ENCODE measurements at places on chromosomes 1 and 21.
A peak's percentile ranks its signal among the peaks of the same experiment; 100 is the strongest.

GRCh38 chr1:156789621-156790318 lies 22.4 kb downstream of the PRCC start:
- DNase-seq = no peak

DNA sequence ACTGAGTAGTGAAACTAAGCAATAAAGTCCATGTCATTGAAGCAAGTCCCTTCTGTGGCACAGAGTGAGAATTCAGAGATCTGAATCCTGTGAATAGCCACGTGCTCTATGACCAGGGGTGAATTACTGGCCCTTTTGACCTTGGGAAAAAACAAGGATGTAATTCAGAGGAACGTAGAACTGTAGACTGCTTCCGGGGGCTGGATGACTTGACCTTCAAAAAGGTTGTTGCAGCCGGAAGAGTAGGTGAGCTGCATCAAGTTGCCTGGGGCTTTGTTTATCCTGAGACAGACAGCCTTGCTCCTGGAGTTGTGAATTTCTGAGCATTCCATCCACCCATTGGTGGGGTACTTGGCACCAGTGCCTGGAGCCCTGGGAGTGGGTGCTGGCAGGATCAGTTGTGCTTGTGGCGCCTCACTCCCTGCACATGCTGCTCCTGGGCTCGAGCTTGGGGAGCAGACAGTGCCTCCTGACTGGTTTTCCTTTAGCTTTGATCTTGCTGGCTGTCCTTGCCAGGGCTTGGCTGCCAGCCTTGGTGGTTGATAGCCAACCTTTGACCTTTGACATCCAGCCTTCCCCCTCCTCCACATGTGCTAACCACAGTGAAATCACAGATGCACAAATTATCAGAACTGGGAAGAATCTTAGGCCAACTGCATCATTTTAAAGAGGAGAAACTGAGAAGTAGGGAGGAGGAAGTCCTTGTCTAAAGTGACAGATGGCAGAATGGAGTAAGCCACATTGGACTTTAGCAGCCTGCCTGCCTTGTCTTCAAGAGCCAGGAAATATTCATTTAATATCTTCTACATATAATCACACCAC lies 16.2 kb upstream of the MYOG start:
- no peak for DNase-seq

DNA sequence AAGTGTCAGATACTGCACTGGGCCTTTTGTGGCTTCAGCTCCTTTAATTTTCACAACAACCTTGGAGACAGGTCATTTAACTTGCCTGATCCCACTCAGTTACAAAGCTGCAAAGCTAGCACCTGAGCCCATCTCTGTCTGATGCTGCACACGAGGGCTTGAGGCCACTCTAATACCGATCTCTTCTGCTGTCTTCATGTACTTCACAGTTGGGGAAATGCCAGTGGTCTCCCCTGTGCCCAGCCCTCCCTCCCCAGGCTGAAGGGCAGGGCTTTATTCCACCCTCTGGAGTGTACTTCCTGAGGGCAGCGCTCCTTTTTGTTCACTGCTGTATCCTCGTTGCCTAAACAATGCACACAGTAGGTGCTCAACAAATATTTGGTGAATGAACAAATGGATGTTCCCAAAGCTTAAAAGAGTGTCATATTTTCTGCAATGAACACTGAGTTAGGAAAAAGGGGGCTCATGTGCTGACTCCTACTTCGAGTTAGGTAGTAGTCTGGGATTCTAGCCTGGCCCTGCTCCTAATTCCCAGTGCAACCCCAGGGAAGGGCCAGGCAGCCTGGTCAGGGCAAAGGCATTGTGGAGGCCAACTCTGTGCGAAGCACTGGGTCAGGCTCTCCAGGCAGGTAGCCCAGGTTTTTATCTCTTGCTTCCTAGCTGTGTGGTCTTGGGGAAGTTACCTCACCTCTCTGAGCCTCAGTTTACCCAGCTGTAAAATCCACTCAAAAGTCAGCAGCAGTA lies 1.1 kb downstream of the TMCO4 start:
- no peak for DNase-seq

GRCh38 chr1:74388855-74389254 lies 123.6 kb downstream of the LRRC53 start:
- DNase-seq = no peak

DNA sequence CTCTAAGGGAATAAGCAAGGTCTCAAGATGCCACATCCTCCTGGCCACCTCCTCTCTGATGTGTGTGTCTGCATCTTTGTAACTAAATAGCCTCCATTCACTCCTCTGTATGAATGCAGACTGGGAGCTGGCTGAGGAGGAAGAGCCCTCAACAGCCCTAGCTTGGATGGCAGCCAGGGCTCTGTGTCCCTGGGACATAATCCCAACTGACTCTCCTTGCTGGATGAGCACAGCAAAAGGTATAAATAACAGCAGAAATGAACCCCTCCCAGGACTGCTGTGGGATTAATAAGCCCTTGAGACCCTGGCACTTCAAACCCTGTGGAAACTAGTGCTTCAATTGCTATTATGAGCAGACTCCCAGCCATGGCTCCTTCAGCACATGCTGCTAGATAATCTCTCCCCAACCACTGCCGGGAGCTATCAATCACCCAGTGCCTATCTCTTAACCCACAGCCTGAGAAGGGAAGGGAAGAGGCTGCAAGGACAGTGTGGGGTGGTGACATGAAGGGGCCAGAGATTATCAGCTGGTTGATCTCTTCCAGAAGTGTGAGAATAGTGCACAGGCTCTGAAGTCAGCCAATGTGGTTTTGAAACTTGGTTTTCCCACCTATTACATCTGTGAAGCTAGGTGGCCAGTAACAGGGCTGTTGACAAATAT lies 152.2 kb downstream of the TNR start:
- no peak for DNase-seq

- DNase-seq = no peak
Measured at GRCh38 chr1:210565306-210565705, 236.6 kb downstream of the HHAT start.

GRCh38 chr1:166950156-166950555 lies 25.2 kb downstream of the ILDR2 start:
- no peak for DNase-seq

DNA sequence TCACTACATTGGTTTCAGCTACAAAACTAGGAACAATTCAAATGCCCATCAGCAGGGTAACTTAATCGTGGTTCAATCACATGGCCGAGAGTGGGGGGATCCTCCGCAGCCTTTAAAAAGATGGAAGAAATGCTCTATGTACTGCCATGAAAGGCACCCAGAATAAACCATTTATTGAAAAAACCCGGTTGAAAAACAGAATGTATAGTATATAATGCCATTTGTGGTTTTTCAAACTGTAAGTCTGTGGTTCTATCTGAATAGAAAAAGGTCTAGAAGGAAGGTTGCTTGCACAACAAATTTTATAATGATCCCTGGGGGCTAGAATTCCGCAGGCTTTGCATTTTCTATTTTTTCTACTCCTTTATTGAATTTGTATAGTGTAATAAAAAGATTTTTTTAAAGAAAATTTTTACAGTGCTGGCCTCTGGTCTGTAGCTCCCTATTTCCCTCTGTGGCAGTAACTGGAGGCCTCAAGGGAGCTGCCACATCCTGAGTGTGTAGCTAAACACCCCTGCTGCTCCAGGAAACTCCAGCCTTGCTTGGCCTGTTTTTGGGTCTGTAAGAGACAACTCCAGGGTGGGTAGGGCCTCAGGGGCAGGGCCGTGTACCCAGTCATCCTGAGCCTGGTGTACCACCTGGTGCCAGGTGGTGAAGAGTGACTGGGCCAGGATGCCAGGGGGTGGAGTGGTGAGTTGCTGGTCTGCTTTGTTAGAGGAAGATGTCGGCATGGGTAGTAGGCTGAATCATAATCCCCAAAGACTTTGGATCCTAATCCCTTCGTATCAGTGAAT lies 51.5 kb upstream of the EPS8L3 start:
- DNase-seq = no peak

- DNase-seq = peak; percentile 41
Measured at GRCh38 chr1:226863446-226863845, 7.0 kb upstream of the PSEN2 start.

DNA sequence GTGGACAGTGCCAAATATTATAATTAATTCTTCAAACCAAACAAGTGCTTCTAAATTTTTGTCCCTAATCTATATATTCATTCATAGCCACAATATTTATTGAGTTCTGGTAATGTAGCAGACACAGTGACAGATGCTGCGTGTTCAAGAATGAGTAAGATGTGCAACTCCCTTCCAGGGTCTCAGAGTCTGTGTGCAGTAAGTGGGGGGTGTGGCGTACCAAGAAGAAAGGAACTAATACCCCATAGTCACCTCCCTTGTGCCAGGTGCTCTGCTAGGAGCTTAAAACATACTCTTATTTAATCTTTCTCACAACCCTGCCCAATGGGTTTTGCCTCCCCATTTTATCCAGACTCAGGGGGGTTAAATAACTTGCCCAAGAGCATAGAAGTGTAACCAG lies 358.7 kb downstream of the BARHL2 start:
- no peak for DNase-seq

GRCh38 chr1:53807916-53808315 lies 30.2 kb downstream of the NDC1 start:
- DNase-seq = no peak

- DNase-seq = no peak
Measured at GRCh38 chr1:246394121-246394520, 113.0 kb downstream of the SMYD3 start.

DNA sequence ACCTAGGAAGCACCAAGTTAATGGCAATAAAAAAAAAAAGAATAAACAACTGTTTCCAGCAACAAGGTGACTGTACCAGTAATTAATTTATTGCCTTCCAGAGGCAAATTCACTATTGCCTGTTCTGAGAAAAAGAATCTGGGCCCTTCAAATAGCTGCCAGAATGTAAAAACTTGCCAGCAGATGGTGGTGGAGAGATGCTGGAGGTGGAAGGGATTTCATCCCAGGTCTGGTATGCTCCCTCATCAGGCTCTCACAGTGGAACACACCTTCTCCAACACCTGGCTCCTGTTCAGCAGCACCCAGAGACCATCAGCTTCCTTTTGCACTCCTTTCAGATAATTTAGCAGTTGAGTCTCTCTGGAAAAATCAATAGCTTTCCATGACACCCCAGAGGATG lies 792.9 kb upstream of the ADAMTS5 start:
- DNase-seq = no peak

- DNase-seq = no peak
Measured at GRCh38 chr1:93988634-93989350, 79.6 kb upstream of the GCLM start.

- no peak for DNase-seq
Measured at GRCh38 chr1:219239518-219239917, 65.8 kb downstream of the LYPLAL1 start.

- DNase-seq = no peak
Measured at GRCh38 chr1:9399510-9400424, 107.1 kb downstream of the SPSB1 start.

DNA sequence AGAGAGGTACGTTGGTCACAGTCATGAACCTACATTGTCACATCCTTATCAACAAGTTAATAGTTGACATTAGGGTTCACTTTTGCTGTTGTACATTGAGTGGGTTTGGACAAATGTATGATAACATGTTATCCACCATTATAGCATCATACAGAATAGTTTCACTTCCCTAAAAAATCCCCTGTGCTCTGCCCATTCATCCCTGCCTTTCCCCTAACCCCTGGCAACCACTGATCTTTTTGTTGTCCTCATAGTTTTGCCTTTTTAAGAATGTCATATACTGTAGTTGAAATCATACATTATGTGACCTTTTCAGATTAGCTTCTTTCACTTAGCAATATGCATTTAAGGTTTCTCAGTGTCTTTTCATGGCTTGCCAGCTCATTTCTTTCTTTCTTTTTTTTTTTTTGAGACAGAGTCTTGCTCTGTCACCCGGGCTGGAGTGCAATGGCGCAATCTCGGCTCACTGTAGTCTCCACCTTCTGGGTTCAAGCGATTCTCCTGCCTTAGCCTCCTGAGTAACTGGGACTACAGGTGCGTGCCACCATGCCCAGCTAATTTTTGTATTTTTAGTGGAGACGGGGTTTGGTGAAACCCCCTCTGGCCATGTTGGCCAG lies 50.6 kb downstream of the UCK2 start:
- no peak for DNase-seq

GRCh38 chr1:78678324-78678723 lies 28.7 kb downstream of the IFI44 start:
- DNase-seq = no peak

GRCh38 chr1:201791779-201792173 lies 37.2 kb upstream of the IPO9 start:
- DNase-seq = no peak

DNA sequence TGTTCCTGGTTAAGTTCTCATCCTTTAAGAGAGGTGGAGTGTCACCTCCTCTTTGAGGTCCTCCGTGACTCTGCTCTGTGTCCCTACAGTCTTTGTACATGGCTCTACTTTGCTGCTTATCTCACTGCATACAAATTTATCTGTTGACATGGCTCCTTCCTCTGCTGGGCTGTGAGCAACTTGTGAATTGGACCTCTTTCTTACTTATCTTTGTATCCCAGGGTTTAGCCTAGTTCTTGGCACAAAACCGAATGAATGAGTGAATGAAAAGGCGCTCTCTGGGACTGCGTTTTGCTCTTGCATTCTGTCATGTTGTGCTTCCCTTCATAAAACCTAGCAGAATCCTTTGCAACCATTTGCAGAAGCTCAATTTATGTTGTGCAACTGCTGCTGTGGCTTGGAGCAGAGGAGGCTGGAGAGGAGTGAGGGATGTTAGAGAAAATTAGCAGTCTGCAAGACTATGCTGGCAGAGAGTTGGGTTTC lies 12.4 kb downstream of the SLC26A9 start:
- DNase-seq = no peak

GRCh38 chr1:228109962-228110488 lies 926 bp upstream of the MRPL55 start:
- DNase-seq = no peak

- no peak for DNase-seq
Measured at GRCh38 chr1:25223471-25223870, 8.8 kb downstream of the SYF2 start.

DNA sequence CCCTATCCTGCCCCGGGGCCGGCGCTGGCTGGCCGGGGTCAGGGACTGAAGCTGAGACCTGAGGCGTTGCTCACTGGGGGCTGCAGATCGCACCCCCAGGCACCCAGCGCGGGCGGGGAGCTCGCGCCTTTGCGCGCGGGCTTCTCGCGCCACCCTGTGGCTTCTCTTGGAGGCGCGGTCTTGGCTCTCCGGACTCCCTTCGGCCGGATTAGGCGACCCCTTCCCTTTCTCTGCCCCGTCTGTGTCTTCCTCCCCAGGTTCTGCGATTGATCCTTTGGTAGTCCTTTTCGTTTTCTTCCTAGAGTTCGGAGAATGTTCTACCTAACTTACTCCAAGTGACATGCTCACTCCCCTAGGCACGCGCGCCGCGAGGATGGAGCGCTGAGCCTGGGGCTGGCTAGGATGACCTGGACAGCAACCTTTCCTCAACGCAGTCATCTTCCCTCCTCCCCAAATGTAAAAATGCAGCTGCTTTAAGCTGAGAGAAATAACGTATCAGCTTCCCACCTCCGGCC lies 495 bp upstream of the NTRK1 start:
- peak; percentile 52 for DNase-seq

- DNase-seq = no peak
Measured at GRCh38 chr1:162873671-162874666, 13.0 kb upstream of the CCDC190 start.

- no peak for DNase-seq
Measured at GRCh38 chr1:87615491-87615890, 286.8 kb downstream of the LMO4 start.

- no peak for DNase-seq
Measured at GRCh38 chr1:176540428-176540827, 77.5 kb downstream of the PAPPA2 start.

- no peak for DNase-seq
Measured at GRCh38 chr1:225460021-225460736, 32.3 kb upstream of the LBR start.
